ENCODE measurements at places on chromosomes 4 and X.

- no peak for DNase-seq
These were observed 131.6 kb downstream of the HMX1 start for GRCh38 chr4:8739820-8740665.

DNA sequence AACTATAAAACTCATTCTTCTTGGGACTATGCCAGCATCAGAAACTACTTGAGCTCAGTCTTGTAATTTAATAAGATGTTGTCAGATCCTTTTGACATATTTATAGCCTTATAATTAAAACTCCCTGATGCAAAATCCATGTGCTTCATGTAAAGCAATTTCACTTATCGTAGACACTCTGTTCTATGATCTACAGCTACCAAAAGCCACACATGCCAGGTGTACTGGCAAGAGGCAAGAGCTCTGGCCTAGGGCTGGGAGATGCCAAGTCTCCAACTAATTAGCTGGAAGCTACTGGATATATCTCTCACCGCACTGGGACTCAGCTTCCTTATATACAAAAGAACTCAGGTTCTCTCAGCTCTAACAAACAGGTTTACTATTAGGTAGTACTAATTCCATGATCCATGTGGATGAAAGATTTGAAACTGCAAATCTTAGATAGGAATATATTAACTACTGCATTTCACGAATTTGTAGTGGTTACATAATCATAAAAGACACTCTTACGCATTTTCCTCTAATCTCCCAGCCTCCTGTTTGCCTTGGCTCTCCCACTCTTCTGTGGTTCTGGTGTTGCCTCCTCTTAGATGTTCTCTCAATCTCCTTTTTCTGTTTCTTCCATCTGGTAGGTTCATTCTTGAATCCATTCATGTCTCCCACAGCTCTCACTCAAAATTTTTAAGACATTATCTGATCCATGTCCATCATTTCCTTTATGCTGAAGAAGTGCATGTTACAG is 103.0 kb downstream of the HHIP start:
- no peak for DNase-seq

DNA sequence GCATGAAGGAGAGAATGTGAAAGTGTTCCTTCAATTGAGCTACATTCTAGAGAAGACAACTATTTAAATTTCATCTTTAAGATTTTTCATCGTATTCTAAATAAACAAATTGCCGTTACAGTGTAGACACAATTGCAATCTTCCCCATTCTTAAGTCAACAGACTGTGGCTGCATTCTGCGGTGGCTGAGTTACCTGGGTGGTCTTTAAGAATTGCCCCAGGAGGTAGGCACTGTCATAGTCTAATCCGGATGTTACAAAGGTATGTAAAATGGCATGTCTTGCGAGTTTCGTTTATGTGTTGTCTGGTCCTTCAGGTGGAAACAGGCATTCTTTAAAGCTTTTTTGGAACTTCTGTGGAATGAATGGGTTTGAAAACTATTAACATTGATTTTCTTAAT is 586.1 kb upstream of the PITX2 start:
- DNase-seq: no peak

DNA sequence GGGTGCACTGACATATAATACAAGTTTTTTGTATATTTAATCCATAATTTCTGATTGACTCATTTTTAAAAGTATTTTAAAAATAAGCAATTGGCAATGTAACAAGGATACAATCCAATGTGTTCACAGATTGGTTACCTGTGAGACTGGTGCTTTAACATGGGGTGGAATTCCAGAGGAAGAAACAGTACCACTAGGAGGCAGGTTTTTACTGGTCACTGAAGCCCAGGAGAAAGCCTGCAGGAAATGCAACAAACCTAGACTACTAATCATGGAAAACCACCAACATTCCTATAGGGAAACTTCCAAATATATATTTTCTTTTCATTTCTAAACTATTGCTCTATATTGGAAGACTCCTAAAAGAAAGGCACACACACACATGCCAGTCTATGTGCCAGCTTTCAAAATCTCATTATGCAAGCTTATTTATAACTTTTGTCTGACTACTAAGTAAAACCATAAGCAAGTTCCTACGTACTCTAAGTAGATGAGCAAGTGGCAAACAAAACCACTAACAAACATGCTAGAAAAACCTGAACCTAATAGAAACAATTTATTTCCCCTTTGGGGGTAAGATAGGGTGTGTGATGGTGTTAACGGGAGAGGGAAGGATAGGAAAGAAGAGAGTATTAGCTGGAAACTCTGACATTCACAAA is 19.2 kb downstream of the G3BP2 start:
- no peak for DNase-seq

- no peak for DNase-seq
These were observed 47.5 kb downstream of the CENPE start for GRCh38 chr4:103150677-103151076.

GRCh38 chr4:136316961-136317360 is 1215.3 kb downstream of the PCDH18 start:
- no peak for DNase-seq

- no peak for DNase-seq
These were observed 9.4 kb downstream of the TASL start for GRCh38 chrX:30568136-30568535.

- no peak for DNase-seq
These were observed 91.4 kb downstream of the KLHL13 start for GRCh38 chrX:118025226-118025625.

- no peak for DNase-seq
These were observed 25.1 kb upstream of the SH3RF1 start for GRCh38 chr4:169295822-169296221.

- no peak for DNase-seq
These were observed 333.8 kb upstream of the TENM3 start for GRCh38 chr4:181909368-181909767.

DNA sequence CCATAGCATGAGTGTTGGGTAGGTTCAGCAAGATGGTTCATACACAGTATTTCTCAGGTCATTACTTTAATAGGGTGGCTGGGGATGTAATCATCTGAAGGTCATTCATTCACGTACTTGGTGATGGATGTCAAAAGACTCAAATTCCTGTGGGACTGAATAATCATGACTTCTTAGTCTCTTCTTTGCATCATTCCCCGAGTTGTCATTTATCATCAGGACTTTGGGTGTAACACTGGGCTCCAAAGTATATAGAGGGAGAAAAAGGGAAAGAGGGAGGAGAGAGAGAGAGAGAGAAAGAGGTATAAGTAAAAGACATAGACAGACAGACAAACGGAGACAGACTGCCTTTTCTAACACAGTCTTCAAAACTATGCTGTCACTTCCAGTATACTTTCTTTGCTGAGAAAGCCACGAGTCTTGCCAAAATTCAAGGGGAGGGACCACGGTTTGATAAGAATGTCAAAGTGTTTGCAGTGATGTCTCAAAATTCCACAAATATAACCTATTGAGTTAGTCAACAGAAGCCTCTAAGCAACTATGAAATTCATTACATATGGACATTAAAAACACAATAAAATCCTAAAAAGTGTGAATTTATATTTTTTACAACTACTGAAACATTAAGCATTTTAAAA is 55.9 kb downstream of the UGT2A3 start:
- no peak for DNase-seq

DNA sequence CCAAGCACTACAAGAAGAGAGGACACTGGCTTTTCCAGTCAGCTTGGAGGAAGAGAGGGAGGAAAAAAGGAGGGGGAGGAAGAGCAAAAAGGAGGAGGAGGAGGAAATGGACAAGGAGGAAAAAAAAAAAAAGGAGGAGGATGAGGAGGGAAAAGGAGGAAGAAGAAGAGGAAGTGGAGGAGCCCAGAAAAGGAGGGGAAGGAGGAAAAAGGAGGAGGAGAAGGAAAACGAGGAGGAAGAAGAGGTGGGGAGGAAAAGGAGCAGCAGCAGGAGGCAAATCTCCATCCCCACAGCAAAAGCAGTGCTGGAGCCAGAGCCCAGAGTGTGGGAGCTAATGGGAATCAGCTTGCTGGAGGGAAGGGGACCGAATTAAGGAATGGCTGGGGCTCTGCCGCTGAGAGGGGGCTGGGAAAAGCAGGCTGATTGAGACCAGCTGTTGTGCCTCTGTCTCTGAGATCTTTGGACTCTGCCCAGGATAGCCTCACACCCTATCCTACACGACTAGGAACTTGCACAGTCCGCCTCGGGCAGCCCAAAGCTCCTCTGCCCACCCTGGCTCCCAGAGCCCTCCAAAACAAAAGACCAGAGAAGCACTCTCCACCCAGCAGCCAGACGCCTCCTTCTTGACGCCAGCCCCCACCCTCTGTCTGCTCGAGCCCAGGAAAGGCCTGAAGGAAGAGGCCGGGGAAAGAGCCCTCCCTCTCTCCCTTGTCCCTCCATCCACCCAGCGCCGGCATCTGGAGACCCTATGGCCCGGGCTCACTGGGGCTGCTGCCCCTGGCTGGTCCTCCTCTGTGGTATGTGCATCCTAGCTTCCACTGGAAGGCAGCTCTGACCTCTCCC is at the start of gene XPNPEP2:
Gene XPNPEP2, plus strand, starts transcription at position 514 of the 843 bp plus-strand sequence. Its CDS starts 235 bp downstream, at position 749.
- DNase-seq: no peak

GRCh38 chr4:158673633-158674032 is 1.5 kb downstream of the ETFDH start:
- DNase-seq: no peak

- no peak for DNase-seq
These were observed 584.2 kb upstream of the INTU start for GRCh38 chr4:127048376-127049044.
